ENCODE measurements at places on chromosomes 2 and 18.

DNA sequence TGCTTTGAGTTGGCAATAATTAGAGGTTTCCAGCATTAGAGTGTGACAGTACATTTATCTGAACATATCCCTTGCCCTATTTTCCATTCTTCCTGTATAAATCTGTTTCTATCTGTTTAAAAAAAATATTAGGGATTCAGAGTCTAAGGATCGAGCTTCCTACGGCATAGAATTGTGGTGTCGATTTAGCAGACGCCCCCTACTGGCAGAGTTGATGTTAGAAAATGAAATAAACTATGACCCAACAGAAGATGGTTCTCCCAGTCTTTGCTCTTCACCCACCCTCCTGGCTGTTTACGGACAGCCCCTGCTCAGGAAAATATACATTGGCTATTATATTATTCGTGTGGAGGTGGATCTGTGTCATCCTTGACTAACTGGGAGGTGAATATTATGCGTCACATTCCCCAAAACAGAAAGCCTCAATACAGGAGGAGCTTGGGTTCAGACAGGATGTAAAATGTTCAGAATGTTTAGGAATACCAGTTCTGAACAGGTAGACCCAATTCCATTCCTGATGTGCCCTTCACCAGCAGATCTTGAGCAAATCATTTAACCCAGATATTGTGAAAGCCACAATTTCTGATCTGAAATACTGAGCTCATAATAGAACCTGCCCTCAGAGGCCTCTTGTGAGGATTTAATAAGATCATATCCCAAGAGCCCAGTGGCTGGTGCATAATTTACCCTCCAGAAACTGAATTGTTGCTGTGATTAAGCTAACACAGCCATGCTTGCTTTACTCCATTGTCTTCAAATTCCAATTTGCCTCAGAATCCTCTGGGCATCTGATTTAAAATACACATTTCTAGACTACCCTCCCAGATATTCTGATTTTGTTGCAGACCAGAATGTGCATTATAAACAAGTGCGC, 10.8 kb upstream of the ERMN start:
- DNase-seq: peak; percentile 43

- no peak for DNase-seq
These were observed 352.4 kb downstream of the ZNF516 start for GRCh38 chr18:76142611-76143010.

DNA sequence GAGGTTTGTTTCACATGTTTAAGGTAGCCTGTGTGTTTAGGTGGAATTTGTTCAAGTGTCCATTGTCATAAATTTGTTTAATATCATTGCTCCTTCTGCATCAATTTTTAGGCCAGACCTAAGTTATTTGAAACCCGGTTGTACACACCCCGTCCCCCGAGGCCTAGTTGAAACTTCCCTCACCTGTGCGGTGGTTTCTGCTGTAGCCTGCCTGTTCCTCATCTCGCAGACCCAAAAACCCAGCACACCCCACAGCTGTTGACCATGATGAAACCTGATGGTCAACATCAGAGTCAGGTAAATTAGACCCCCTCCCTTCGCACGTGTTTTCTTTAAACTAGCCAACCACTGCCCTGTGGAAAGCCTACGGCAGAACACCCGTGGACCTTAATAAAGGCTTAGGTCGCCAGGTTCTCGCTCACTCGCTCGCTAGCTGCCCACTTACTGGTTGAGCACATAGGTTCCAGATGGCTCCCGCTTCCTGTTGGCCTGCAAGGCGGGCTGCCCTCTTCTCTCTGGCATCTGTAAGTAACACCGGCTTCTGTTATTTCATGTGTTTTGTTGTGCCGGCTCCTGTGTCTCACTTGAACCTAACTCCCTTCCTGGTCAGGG, 64.4 kb downstream of the EML6 start:
- DNase-seq: no peak

DNA sequence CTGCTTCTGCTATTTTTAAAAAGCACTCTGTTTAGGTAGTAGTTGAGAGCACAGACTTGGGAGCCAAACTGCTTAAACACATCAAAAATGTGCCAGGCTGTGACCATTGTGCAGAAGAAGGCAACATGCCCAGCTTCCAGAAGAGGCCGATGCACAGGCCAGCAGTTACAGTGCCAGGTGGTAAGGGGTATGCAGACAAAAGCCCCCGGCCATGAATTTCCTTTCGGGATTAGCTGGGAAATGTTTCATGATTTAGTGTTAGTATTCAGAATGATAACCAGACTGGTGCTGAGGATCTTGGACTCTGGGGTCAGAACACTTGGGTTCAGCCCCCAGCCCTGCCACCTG, 40.0 kb upstream of the ATG16L1 start:
- DNase-seq: no peak

- DNase-seq: no peak
These were observed 16.8 kb upstream of the BCL11A start for GRCh38 chr2:60570251-60570650.

GRCh38 chr2:85063981-85064599, 69.1 kb upstream of the TCF7L1 start:
- DNase-seq: no peak

DNA sequence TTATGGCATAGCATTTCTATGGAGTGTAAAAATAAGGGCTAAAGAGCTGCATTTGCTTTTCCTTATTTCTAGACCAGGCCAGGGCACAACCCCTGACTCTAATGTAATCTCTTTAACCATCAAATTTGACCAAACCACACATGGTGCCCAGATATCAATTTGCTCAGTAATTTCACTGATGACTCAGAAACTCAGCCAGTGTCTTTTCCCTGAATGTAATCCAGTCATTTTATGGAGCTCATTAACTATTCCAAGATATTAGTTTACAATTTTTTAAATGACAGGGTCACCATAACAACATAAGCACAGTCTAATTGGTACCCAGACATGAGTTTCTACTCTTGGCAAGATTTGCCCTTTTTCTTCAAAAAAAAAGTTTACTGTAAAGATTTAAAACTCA, 270.8 kb upstream of the AGAP1 start:
- DNase-seq: no peak

- DNase-seq: no peak
These were observed 290.4 kb downstream of the TNS1 start for GRCh38 chr2:217712431-217712830.

- DNase-seq: no peak
These were observed 18.9 kb downstream of the CPO start for GRCh38 chr2:206958261-206958660.

DNA sequence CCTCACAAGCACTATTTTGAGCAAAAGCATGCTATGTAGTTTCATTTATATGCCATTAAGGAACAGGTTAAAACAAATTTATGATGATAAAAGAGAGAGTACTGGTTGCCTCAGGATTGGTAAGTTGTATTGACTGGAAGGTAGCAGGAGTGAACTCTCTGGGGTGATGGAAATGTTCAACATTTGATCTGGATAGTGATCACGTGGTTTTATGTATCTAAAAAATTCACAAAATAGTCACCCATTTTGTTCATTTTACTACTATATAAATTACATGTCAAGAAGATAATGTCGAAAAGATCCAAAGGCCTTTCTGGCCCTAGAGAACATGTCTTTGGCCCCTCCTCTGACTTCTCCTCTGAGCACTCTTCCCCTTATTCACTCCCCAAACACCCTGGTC, 10.4 kb upstream of the RAPGEF4 start:
- no peak for DNase-seq

Data from activated CD4-positive, CD25-positive, alpha-beta regulatory T cell treated with anti-CD3 and anti-CD28 coated beads, Interleukin-2, amount 50 U/mL, for 72 hours (primary cell).